ENCODE measurements at places on chromosomes 13 and 19. TPM values are rescaled to one million over a fixed set of nuclear protein-coding genes. Genes with fewer than 3 reads are reported as not detected.

DNA sequence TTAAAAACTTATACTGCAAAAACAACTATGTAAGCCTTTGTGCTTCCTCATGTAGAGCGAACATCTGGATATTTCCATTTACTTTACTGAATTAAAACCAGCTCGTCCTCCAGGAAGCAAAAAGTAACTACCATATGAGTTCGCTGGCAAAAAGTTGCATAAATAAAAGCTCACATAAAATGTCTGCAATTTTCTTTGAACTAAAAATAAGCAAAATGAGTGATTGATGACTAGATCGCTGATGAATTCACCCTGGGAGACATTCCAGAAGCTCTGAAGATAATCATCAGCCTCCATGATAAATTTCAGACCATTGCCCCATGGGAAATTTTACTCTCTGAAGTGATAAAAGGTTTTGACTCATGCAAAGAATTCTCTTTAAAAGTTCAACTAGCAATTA lies 67.3 kb upstream of the SACS start:
- H3K4me3 ChIP-seq: no peak overlapping the region
- no peak overlapping the region for H3K27ac ChIP-seq
- no peaks in the 10 kb centered on the region for H3K27me3 ChIP-seq
- peaks cover 14% of the 10 kb centered on the region for H3K4me1 ChIP-seq

DNA sequence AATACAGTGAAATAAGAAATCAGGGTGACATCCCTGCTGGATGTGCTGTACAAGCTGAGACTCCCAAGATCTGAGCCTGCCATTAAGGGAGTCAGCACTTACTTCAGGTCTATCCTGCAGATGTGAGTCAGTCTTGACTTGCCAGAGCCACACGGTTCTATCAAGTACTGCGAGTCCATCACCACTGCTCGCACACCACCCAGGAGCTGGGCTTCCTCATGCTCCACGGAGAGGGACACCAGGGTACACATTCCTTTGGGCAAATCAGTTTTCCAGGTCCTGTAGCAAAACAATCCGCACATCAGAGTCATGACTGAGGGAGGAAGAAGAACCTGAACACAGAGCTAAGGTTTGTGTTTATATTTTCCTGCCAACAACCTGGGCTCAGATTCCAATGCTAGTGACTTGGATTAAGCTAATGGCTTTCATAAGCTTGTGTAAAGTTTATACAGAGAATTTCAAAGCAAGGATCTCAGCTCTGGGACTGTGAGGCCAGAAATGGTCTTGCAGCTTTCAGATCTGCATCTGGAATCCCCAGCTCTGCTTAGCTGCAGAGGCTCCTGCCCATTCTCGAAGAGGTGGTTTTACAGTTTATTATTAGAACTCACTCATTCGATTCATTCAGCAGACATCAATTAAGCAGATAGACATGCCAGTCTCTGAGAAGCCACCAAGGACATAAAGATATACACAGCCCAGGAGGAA lies 90.6 kb downstream of the KL start:
- H3K27ac ChIP-seq: peak overlapping the region; percentile 53
- DNase-seq: no peak
- peaks cover 20% of the 10 kb centered on the region for H3K36me3 ChIP-seq
- no peaks in the 10 kb centered on the region for H3K27me3 ChIP-seq
- peaks cover 6% of the 10 kb centered on the region for H3K4me1 ChIP-seq
- H3K4me3 ChIP-seq: no peak overlapping the region

RASGRP4 gene
- not detected for total RNA-seq

DNA sequence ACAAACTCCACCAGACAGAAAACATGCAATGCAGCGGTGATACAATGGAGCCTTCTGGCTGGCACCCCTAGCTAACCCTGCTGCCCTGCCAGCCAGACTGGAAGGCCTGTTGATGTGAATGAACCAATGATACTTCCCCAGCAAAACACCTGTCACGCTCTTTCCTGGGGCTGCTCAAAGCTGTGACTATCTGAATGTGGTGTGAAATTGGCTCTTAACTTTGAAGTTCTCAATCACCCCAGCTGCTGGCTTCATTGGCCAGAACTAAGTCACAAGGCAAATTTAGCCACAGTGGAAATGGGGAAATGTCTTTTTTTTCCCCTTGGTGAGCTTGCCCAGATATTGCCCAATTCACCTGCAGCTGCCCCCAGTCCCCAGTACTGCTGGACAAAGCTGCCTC lies 147.3 kb downstream of the SLC7A1 start:
- no peak overlapping the region for H3K27ac ChIP-seq
- DNase-seq: peak; percentile 22
- no peaks in the 10 kb centered on the region for H3K36me3 ChIP-seq
- no peak overlapping the region for H3K4me3 ChIP-seq

- no peaks in the 10 kb centered on the region for H3K36me3 ChIP-seq
- H3K4me1 ChIP-seq: no peaks in the 10 kb centered on the region
- no peaks in the 10 kb centered on the region for H3K27me3 ChIP-seq
- no peak overlapping the region for H3K27ac ChIP-seq
- H3K4me3 ChIP-seq: no peak overlapping the region
Observed at GRCh38 chr19:6020166-6020882, 42.4 kb upstream of the RANBP3 start.

DNA sequence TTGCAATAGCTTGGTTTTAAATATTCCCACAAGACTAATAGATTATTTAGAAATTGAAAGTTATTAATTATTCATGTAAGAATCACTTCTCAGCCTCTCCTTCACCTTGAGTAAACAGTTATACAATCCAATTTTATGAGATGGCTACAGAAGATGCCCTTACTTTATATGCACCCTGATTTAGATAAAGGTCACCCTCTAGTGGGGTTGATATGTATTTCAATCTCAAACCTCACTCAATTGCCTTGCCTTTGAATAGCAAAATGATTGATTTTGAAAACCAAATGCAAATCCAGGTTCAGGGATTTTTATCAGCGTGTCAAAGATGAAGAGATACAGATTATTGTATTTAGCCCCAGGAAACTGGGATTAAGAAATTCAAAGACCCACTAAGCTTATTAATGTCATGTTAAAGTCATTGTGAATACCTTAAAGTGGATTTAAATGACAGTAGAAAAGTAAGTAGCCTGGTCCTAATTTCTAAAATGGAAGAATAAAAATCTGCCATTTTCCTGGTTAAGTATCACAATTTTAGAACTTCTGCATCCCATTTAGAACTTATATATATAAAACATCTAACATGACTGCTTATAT lies 305.1 kb downstream of the ITGBL1 start:
- H3K4me3 ChIP-seq: no peak overlapping the region
- no peaks in the 10 kb centered on the region for H3K27me3 ChIP-seq
- H3K4me1 ChIP-seq: no peaks in the 10 kb centered on the region
- no peak overlapping the region for H3K27ac ChIP-seq

GRCh38 chr13:112203614-112204013 lies 136.7 kb downstream of the SOX1 start:
- peaks cover 93% of the 10 kb centered on the region for H3K27me3 ChIP-seq
- H3K27ac ChIP-seq: no peak overlapping the region
- peaks cover 6% of the 10 kb centered on the region for H3K4me1 ChIP-seq

IGFL1 gene
- total RNA-seq: not detected

MPV17L2 gene
- total RNA-seq: 74.5 TPM

DNA sequence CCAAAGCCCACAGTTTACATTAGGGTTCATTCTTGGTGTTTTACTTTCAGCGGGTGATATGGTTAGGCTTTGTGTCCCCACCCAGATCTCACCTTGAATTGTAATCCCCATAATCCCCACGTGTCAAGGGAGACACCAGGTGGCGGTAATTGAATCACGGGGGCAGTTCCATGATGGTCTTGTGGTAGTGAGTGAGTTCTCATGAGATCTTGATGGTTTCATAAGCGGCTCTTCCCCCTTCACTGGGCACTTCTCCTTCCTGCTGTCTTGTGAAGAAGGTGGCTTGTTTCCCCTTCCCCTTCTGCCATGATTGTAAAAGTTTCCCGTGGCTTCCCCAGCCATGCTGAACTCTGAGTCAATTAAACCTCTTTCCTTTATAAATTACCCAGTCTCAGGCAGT lies 12.0 kb downstream of the FPR2 start:
- DNase-seq: no peak
- H3K4me1 ChIP-seq: no peaks in the 10 kb centered on the region
- H3K36me3 ChIP-seq: no peaks in the 10 kb centered on the region
- H3K4me3 ChIP-seq: no peak overlapping the region

SULT2B1 gene
- total RNA-seq: not detected

CEACAM20 gene
- total RNA-seq: not detected

- H3K36me3 ChIP-seq: peaks cover 87% of the 10 kb centered on the region
- H3K27ac ChIP-seq: no peak overlapping the region
- no peaks in the 10 kb centered on the region for H3K27me3 ChIP-seq
- no peaks in the 10 kb centered on the region for H3K4me1 ChIP-seq
Observed at GRCh38 chr19:5594521-5594950, 26.8 kb upstream of the TINCR start.

DNA sequence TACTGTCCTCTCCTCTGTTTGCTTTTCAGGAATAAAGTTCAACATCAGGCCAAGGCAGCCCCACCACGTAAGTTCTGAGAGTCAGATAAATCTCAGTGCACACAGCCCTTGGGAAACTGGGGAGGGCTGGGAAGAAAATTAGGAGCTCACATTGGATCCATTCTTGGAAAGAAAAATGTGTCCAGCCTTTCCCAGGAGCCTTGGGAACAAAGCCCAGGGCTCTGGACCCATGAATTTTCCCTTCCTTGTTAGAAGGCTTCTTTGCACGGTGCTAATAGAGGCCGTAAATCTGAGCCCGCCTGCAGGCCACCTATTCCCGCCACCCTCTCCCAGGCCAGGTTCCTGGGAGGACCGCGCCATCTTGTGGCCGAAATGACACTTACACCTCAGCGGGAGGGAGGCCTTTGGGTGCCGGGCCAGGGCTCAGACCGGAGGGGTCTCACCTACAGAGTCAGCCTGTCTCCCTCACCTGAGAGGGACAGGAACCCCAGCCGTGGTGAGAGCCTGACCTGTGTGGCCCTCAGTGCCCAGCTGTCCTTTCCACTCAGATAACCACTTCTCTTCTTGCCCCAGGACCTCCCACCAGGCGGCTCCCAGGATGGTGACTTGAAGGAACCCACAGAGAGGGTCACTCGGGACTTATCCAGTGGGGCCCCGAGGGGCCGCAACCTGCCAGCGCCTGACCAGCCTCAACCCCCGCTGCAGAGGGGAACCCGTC lies 25.1 kb upstream of the KCTD15 start:
- no peaks in the 10 kb centered on the region for H3K4me1 ChIP-seq
- H3K36me3 ChIP-seq: no peaks in the 10 kb centered on the region
- DNase-seq: peak; percentile 78
- H3K27me3 ChIP-seq: no peaks in the 10 kb centered on the region

DNA sequence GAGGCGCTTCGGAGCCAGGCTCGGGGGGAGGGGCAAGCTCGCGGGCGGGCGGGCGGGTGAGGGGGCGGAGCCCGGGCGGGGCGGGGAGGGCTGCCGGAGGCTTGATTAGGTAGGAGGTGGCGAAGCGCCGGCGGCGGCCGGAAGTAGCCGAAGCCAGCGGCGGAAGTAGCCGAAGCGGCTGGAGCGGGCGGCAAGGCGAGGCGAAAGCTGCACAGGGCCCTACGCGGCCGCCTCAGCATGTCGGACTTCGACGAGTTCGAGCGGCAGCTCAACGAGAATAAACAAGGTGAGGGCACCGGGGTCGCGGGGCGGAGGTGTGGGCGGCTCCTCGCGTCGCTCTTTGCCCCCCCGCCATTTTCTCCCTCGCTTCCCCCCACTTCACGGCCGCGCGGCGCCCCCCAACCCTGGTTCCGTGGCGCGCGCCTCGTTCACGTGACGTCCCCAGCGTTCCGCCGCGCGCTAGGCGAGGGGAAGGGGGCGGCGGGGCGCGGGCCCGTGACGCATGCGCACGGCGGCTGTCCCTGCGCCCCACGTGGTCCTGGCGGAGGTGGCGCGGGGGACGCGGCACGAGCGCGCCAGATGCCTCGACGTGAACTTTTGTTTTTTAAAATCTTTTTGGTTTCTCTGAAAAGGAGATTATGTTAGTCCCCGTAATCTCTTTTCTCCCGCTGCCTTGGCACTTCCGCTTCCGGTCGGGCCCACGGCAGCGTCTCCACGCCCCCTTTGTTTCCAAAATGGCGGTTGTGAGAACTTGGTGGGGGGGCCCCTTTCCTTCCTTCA lies at the start of gene U2AF2:
U2AF2 (plus strand) TSS at position 168 of the 780 bp plus-strand sequence; CDS start at position 238, 70 bp downstream.
- peak within 1 kb of the TSS; percentile 99 for H3K27ac ChIP-seq

CYP2A7 gene
- not detected for total RNA-seq

- no peak overlapping the region for H3K4me3 ChIP-seq
- H3K36me3 ChIP-seq: no peaks in the 10 kb centered on the region
- no peak for DNase-seq
Observed at GRCh38 chr13:38657191-38657590, 29.7 kb upstream of the FREM2 start.

DLL3 gene
- 11.7 TPM for total RNA-seq

DNA sequence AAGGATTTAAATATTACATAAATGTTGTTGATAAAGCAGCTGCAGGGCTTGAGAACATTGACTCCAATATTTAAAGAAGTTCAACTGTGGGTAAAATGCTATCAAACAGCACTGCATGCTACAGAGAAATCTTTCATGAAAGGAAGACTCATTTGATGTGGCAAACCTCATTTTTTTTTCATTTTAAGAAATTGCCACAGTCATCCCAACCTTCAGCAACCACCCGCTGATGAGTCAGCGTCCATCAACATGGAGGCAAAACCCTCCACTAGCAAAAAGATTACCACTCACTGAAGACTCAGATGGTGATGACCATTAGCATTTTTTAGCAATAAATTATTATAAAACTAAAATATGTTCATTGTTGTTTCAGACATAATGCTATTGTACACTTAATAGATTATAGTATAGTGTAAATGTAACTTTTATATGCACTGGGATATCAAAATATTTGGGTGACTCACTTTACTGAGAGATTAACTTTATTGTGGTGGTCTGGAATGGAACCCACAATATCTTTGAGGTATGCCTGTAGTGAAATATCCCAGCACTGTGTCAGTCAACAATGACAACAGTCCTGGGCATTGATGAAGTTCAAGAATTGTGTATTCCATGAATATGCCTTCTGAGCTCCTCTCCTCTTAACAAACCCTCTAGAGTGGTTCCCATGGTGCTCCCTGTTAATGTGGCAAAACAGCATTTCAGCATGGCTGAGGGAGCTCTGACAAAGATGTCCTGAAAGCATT lies 52.4 kb upstream of the SOX21 start:
- no peaks in the 10 kb centered on the region for H3K27me3 ChIP-seq
- no peaks in the 10 kb centered on the region for H3K36me3 ChIP-seq
- DNase-seq: no peak
- H3K27ac ChIP-seq: no peak overlapping the region
- no peaks in the 10 kb centered on the region for H3K4me1 ChIP-seq
- H3K4me3 ChIP-seq: no peak overlapping the region

DNA sequence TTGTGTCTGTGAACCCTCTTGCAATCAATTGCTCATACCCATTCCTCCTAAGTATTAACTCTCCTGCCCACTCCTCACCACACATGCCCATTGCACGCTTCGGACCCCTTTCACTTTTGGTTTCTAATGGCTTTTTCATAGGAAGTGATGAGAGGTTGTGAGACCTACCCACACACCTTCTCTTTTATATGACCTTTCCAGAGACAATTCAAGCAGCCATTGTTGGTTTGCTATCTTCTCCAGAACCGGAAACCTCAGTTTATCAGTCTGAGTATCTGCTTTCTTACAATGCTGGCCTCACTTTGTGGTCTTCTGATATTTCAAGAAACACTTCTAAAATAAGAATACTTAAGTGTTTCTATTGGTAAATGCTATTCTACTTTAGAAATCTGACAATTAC lies 1550.8 kb upstream of the SLC10A2 start:
- DNase-seq: no peak
- H3K27me3 ChIP-seq: no peaks in the 10 kb centered on the region
- H3K4me3 ChIP-seq: no peak overlapping the region
- H3K27ac ChIP-seq: no peak overlapping the region
- H3K36me3 ChIP-seq: no peaks in the 10 kb centered on the region

GRCh38 chr13:74709226-74709625 lies 575.0 kb upstream of the KLF12 start:
- H3K4me3 ChIP-seq: no peak overlapping the region
- DNase-seq: no peak
- no peak overlapping the region for H3K27ac ChIP-seq
- no peaks in the 10 kb centered on the region for H3K36me3 ChIP-seq
